Right renal pelvis (tissue), 4 donors: ENCODE measurements at places on chromosomes 3 and 15. TPM values are rescaled to one million over a fixed set of nuclear protein-coding genes. Genes with fewer than 3 reads are reported as not detected.

The BCHE gene
- polyA plus RNA-seq: 11.7 TPM

DNA sequence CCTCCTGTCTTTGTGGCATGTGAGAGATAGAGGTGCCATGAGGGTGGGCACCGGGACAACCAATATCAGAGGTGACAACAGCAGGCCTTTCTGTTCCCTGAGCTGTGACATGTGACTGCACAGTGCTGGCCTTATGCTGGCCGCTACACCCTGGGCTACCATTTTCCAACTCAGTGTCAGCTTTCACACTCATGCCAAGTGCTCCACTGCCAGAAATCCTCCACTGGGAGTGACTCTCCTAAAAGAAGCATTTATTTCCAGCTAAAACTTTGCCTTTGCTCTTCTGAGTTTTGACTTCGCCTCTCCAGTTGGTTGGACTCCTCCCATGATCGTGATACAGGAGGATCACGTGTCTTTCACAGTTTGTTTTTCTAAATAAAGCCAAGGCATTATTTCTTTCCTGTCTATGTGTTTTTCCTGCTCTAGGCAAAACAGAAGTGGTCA lies 31.4 kb downstream of the CA12 start:
- DNase-seq: no peak

DNA sequence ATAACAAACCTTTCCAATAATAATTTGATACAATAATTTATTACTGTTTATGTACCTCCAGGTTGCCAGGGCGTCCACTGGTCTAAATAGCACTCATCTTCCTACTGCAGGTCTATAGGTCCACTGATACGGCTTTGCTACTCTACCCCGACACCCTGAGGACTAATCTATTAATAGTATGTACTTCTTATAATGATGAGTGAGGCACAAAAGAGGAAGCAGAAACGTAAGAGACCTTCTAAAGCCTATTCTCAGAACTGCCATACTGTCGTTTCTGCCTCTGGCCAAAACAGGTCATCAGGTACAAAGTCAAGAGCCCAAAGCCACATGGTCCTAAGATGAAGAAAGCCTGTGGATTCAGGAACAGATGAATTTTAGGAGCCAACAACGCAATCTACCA lies 163.2 kb upstream of the GRM7 start:
- no peak for DNase-seq

DNA sequence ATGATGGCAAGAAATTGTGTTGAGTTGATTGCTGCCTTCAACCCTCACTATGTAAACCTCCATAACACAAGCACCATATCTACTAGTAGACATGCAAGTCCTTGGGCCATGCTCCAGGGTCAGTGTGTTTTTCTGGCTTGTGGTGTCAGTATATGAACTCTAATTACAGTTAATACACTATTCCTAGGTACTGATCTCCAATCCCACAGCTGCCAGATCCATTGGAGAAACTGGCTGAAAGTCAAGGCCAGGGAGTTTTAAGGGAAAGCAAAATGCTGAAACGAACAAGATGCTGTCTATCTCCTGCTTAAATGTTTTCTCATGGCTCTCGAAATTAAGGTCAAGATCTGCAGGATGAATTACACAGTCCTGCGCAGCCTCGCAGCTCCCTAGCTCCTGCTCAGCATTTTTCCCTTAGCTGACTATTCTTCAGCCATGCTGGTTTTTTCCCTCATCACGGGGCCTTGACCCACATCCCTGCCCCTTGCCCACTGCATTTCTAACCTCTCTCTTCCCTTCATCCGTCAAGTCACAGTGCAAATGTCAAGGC lies 425.0 kb upstream of the ADAMTS9 start:
- DNase-seq: no peak

DNA sequence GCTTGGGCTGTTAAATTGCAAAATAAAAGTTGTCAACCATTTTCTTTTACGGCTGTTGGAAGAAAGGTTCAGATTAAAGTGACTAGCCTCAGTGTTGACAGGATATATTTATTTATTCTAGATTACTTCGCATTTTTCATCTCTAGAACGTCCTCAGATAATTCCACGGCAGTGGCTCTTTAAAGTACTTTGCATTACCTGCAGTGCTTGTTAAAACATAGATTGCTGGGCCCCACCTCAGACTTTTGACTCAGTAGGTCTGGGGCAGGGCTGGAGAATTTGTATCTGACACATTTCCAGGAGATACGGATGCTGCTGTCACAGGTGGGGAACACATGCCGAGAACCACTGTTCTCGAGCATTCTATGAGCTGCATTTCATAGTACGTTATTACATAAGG lies 292.7 kb downstream of the EDEM1 start:
- DNase-seq: no peak

DNA sequence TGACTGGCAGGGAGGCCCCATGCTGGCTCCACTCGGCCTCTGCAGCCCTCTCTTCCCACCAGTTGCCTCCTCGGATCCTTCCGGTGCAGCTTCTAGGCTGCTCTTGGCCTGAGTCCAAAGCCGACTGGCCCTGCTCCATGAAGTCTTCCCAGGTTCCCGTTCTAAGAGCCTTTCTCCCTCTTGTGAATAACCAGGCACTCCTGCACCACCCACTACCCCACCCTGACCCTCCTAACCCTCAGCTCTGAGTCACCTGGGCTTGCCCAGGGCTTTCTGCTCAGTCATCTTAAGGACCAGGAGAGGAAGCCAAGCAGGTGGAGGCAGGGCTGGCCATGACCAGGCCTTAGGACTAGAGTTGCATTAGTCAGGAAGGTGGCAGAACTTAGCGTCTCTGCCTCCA lies 28.1 kb upstream of the CNBP start:
- DNase-seq: no peak

DNA sequence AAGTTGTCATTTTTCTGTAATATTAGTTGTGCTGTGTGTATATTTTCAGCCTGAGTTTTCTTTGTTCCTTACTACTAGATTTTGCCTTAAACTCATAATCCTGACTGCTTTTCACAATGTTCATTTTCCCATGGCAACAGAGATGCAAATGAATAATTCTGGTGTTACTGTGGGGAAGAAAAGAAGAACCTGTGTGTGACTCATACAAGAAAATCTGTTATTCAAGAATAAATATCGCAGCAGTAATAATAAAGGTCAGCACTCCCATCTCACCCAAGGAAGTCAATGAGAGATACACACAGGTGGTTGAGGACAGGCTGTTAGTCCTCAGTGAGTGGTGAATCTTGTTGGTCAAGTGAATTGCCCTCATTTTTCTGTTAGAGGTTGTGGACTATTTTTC lies 656.6 kb upstream of the NAALADL2 start:
- DNase-seq: no peak

DNA sequence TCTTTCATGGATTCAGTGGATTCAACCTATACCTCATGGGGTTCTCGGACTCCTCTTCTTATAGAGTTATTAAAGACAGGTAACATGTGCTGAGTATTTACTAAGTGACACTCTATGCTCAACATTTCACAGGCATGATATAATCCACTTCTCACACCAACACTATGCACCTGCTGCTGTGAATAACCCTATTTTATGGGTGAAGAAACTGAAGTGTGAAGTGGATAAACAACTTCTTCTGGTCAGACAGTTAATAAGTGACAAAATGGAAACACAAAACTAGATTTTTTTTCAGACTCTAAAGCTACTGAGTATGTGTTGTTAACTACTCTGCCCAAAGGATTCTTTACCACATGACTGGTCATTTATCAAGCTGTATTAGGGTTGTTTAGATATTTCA lies 403.5 kb downstream of the DIPK2A start:
- DNase-seq: no peak

DNA sequence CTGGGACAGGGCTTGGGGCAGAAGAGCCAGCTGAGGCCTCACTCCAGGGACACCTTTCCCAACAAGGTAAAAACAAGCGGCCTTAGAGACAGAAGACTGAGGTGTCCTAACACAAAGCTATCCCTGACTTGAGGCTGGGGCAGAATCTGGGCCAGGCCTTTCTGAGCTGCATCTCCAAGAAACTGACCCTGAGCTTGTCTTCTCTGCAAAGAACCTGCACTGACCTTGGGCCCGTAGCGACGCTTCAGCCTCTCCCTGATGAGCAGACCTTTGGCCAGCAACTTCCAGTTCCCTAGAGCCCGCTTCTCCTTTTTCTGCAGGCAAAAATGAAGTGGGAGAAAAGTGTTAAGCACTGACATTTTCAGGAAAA lies 22.2 kb downstream of the TMEM43 start:
- DNase-seq: no peak
